ENCODE measurements at places on chromosomes 6 and 20.

DNA sequence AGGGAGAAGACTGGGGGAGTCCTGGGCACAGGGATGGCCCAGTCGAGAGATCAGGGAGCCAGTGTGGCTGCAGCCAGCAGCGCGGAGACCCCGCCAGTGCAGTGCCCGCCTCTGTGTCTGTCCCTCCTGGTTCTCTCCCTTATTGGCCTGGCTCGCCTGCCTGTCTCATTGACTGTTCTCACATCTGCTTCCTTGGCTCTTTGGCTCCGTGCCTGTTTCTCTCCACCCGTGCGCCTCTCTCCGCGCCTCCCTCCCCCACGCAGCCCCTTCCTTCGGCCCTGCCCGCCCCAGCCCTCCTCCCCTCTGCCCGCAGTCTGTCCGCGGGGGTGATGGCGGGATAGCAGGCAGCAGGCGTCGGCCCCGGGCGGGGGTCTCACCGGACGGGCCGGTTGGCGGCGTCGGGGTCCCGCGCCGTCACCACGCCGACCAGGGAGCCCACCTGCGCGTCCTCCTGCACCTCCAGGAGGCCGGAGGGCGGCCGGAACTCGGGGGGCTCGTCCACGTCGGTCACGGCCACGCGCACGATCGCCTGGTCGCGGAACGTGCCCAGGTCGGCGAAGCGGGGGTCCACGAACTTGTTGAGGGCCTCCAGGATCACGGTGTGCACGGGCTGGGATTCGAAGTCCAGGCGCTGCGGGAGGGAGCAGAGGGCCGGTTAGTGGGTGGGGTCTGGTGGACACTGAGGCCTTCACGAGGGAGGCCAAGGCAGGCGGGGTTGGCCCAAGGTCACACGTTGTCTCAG lies 92.0 kb downstream of the CD40 start:
- no peak for DNase-seq

DNA sequence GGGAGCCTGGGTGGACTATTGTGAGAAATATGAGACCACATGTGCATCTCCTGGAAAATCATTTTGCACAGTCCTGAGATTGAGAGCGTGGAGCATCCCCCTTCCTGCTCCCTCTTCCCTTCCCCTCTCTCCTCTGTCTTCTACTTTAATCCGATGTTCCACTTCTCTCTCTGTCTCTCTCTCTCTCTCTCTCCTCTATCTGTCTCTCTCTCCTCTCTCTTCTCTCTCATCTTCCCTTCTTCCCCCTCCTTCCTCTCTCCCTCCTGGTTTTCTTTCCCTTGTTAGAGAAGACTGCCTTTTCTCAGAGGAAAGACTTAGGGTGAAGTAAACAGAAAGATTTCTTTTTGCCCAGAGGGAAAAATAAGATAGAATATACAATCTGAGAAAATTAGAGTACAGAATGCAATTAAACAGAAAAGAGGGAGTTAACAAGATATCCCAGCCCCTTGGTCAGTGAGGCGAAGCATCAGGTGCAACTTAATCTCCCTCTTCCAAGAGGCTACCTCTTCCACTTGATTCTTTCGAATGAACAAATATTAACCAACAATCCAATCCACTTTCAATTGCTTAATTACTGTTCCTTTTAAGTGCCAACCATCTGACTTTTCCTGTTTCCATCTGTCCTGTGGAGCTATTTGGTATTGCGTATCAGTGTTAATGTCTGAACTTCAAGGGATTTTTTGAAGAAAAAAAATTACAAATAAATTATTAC lies 14.6 kb downstream of the KHDC1 start:
- no peak for DNase-seq

DNA sequence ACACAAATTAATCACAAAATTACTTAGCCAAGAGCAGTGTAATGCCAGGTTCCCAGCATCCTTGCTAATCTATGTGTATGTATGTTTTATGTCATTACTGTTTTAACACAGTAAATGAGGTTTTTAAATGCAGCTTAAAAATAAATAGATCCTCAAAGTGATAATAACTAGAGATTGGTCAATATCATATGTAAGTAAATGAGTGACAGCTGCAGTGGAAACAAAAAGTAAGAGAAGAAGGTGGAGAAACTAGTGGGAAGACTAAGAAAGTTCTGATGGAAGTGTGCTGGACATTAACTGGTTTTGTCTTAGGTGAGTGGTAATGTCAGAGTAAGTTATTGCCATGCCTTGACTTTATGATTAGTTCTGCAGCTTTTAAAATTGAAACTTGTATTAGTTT lies 1.9 kb upstream of the GJB7 start:
- no peak for DNase-seq

DNA sequence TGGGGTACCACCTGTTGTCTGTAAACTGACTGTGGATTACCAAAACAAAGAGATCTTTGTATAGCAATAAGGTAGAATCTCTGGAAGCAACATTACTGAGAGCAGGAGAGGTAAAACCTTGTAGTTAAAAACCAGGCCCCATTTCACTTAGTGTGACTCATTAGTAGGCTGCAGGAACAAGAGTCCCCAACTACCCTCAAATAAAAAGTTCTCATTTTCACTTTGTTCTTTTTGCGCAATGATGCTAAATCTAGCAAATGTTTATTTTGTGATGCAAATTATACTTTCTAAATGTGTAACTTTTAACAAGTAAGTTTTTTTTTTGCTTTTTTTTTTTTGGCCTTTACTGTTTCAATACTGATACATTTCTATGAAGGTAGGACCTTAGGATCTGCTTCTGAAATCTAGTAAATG lies 67.1 kb downstream of the ESF1 start:
- DNase-seq: no peak

- no peak for DNase-seq
Measured at GRCh38 chr6:1271071-1271763, 40.7 kb upstream of the FOXQ1 start.

DNA sequence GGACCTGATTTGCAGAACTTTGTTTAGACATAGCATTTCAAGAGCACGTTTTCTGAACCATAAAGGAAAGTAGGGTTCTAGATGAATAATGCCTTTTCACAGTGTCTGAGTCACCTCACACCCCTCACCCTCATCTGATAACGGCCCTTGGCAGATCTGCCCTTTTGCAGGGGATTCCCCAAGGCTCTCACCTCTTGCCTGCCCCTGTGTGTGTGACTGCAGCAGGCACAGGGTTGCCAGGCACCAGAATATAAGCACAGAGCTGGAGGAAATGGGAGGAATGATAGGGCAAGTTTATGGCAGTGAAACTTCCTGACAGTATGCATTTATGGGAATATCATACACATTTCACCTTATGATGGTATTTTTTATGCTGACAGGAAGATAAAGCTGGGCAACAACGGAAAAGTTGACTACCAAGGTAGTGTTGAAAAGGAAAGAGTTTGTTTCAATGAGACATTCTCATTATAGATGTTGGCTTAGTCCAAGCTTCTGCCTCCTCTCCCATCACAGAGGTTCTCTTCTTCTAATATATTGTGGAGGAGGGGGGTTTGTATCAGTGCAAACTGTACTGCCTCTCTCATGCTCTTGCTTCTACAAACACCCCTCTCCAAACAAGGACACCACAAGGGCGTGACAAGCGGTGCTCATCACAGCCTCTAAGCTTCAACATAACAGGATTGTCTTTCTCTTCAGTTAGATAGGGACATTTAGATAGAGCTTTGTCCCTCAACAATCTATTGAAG lies 101.5 kb upstream of the BACH2 start:
- no peak for DNase-seq

DNA sequence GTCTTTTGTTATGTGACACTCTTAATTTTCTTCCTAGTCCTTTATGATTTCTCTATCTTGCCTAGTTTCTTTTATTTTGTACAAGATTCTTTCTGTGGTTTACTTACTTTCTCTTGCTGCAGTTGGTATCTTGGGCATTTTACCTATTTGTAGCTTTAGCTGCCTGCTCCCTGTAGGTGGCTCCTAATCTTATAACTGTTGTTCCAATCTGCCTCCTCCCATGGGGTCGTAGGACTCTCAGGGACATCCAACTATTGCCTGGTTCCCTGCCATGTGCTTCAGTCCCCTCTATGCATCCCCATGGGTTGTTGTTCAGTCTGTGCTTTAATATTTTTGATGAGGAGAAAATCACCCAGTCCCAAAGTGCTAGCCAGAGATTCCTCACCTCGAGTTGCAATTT lies 31.4 kb downstream of the RIN2 start:
- DNase-seq: no peak

DNA sequence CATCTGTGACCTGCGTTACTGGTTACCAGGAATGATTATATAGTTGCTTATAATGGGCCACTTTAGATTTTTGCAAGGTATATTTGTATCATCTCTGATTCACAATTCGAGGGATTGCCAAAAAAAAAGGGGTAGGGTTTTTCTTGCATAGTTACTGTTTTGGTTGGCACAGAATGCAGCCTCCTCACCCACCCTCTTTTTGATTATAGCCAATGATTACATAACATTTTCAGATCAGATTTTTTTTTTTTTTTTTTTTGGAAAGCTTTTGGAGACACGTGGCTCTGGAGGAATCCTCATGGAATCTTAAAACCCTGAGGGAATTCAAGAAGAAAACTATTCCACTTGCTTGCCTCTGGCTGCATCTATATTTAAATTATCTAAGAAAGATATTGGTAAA lies 53.7 kb downstream of the UST start:
- DNase-seq: no peak
